ENCODE measurements at places on chromosomes 7 and 10.

DNA sequence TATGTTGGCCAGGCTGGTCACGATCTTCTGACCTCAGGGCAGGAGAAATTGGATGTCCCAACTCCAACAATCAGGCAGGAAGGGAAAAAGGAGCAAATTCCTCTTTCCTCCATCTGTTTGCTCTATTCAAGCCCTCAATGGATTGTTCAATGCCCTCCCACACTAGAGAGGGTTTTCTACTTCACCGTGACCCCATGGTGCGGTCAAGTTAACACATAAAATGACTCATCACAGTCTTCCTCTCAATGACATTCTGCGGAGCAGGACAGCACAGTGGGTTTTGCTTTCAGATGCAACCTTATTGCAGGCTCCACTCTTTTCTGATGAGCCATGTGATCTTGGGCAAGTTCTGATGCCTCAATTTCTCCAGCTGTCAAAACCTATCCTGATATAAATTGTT is 364.9 kb downstream of the ANKRD30A start:
- peak; percentile 80 for DNase-seq

DNA sequence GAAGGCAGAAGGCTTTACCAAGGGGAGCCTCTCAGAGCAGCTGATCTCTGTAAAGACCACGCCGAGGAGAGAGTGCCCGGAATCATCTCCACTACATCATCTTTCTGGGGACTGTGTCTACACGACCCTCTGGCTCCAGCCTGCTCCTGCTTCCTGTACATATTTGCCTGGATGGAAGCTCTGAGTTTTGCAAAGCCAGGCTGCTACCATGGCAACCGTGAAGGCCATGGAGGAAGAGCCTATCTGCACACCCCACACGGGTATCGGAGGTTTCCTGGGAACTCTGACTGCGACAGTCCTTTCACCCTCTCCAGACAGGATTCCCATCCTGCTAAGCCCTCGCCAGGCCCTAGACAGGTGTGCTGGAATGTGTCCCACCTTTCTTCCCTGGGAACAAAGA is 83.4 kb upstream of the TNRC18 start:
- no peak for DNase-seq

GRCh38 chr10:59055045-59055444 is 121.4 kb upstream of the PHYHIPL start:
- no peak for DNase-seq

GRCh38 chr10:30151581-30152389 is 92.4 kb upstream of the JCAD start:
- peak; percentile 94 for DNase-seq

GRCh38 chr7:44148961-44149536 is 7.9 kb upstream of the MYL7 start:
- no peak for DNase-seq

GRCh38 chr10:128083191-128083895 is 42.9 kb downstream of the MKI67 start:
- DNase-seq: no peak

DNA sequence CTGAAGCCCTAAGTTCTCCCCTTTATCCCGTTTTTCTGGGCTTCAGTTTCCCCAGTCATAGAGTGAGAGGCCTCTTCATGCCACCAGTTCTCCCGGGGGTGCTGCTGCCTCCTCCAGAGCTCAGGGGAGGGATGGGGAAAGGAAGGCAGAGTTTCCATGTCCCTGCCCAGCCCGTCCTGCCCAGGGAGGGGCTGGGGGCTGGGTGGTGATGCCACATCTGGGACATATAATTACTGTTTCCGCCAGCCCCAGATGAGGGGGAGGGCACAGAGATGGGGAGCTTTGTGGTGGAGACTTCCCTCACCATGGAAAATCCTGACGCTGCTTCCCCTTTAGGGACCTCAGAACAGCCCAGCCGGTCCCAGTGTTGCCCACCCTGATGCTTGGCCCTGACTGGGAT is 4.1 kb downstream of the AQP1 start:
- no peak for DNase-seq

GRCh38 chr7:110568388-110568787 is 522.5 kb upstream of the LRRN3 start:
- no peak for DNase-seq

- DNase-seq: no peak
Measured at GRCh38 chr10:4623757-4624420, 202.1 kb upstream of the AKR1E2 start.

GRCh38 chr10:24425151-24425550 is 216.2 kb downstream of the KIAA1217 start:
- no peak for DNase-seq

DNA sequence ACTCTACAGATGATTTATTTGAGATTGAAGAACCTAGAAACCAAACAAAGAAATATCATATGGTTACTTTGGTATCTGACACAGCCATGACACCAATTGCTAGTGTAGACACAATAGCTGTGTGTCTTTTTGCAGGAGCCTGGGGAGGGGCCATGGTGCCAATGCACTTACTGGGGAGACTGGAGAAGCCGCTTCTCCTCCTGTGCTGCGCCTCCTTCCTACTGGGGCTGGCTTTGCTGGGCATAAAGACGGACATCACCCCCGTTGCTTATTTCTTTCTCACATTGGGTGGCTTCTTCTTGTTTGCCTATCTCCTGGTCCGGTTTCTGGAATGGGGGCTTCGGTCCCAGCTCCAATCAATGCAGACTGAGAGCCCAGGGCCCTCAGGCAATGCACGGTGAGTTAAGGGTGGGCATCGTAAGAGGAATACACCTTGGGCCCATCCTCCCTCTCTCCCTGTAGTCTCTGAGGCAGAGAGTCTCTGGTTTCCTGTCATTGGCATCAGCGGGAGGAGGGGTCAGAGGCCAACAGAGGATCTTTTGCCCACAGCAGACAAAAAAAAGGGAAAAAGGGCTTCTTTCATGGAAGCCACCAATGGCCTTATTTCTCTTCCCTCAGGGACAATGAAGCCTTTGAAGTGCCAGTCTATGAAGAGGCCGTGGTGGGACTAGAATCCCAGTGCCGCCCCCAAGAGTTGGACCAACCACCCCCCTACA is 1.2 kb downstream of the TMEM139 start:
- no peak for DNase-seq

- peak; percentile 49 for DNase-seq
Measured at GRCh38 chr7:106504645-106505044, 156.3 kb downstream of the CCDC71L start.

DNA sequence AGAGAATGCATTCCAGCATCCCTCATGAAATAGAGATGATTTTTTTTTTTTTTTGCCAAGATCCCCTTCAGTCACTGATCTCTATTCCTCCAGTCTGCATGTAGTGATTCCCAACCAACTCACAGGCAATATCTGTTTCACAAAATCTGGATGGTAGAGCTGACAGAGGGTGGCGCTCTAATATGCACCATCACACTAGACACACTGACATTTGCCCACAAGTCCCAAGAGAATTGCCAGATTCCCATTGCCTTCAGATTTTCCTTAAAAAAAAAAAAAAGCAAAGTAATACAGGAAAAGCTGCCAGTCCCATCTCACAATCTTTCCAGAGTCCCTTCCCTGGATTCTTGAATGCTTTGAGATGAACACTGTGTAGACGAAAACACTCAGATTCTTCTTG is 301.0 kb downstream of the SORCS1 start:
- DNase-seq: no peak

DNA sequence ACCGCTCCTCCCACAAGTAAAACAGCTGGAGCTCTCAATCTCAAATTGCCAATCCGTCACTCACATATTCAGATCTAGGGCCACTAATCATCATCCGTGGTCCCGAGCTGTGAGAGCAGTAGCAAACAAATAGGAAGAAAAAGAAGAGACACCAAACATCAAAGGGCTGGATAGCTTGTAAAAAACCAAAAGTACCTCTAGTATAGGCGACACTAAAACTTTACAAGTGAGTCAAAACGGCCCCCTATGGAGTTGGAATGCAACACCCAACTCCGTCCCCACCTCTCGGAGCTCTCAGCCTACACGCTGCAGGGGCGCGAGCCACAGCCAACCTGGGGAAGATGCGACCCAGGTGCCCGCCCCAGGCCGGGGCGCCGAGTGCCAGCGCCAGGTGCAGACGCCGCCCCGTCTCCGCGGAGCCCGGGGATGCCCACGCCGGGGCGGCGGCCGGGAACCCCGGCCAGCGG is 581 bp downstream of the FAM3C start:
- peak; percentile 62 for DNase-seq

DNA sequence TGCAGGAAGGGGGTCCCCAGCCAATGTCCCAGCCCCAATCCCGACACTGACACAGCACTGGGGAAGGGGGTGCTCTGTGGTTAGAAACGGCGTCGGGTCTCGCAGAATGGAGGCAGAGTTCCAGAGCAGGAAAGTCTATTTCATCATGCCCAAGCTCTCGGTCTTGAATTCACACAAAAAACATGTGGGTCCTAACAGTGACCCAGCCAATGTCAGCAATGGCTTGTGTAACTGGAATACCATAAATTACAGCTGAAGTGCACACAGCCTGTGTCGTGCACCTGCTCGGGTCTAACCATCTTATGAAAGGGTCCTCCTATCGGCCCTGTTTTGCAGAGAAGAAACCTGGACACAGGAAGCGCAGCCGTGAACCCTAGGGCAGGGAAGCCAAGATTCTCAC is 324.1 kb downstream of the ADARB2 start:
- DNase-seq: no peak

DNA sequence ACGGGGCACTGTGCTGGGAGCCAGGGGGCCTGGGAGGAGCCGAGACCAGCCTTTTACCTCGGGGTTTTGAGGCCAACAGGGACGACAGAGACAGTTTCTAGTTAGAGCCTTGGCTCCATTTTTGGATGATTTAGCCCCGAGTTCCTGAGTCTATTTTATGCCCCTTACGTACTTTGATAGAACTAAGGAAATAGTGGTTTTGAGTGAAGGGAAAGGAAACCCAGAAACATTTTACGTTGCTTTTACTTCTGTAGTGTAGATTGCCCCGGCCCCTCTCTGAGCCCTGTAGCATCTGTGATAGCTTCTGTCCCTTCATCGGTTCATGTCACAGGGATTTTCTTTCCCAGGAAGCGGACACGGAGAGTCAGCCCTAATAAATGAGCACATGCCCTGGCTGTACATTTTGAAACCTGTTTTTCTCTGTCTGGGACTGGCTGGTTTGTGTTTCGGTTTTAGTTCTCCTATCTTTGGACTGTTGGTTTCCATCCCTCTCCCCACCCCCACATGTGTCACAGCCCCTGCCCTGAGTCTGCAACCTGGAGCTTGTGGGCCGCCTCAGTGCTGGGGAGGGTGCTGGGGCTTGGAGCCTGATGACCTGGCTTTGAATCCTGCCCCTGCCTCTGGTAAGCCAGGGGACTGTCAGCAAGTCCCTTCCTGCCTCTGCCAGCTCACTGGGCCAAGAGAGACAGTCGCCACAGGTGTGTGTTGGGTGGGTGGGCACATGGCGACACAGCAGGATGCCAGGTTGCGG is 6.9 kb upstream of the ORAI2 start:
- no peak for DNase-seq

DNA sequence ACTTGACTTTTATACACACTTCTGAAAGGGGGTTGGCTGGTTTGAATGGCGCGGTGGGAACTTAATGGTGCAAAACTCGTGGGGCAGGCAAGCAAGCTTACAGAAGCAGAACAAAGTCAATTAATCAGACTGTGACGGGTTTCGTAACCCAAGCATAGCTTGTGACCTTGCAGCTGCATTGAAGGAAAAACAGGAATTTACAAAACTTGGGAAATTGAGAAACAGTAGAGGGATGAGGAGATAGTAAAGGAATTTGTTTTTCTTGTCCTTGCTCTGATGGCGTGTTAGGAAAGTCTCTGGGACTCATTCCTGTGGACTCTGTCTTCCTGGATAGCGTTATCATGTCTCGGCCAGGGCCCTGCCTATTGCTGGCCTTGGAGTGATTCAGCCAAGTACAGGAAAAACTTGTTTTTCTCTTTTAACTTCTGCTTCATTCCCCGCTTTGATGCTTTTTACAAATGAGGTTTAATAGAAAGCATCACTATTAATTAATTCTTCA is 220.0 kb upstream of the KCND2 start:
- peak; percentile 50 for DNase-seq

GRCh38 chr7:73504017-73504416 is 18.1 kb downstream of the BAZ1B start:
- no peak for DNase-seq

- DNase-seq: no peak
Measured at GRCh38 chr10:32171204-32171603, 115.0 kb upstream of the KIF5B start.

- DNase-seq: no peak
Measured at GRCh38 chr10:73862011-73862410, 12.3 kb downstream of the CAMK2G start.

DNA sequence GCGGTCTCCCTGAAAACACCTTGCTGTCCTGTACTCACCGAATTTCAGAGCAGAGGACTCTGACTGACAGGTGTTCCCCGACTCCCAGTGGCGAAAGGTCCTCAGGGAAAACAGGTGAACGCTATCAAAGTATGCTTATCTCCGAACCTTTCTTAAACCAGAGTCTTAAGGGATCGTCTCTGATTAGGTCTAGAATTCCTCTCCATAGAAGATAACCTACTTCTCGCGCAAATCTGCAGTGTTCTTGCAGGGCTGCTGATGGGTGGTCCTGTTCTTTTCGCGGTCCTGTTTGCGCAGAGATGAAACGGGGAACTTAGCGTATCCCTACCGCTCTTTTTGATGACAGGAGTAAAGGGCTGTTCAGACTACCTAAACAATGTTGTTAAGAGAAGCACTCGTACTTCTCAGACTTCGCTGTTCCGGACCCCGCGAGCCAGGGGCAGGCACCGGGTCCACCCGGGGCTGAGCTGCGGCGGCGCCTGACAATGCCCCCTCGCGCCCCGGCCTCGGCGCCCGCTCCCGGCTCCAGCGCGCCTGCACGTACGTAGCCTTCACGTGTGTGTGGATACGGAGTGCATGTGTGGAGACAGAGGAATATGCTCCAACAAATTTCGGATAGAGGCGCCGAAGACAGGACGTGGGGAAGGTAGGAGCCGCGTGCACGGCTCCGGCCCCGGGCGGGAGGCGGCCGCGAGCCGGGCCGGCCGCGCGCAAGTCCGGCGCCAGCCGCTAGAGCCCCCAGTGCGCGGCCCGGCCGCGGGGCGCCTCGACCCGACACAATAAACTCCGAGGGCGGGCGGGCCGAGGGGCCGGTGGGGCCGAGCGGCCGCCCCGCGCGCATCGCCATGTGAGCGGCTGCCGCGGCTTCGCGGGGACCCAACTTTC is 766 bp upstream of the ZMYND11 start:
- DNase-seq: peak; percentile 12

DNA sequence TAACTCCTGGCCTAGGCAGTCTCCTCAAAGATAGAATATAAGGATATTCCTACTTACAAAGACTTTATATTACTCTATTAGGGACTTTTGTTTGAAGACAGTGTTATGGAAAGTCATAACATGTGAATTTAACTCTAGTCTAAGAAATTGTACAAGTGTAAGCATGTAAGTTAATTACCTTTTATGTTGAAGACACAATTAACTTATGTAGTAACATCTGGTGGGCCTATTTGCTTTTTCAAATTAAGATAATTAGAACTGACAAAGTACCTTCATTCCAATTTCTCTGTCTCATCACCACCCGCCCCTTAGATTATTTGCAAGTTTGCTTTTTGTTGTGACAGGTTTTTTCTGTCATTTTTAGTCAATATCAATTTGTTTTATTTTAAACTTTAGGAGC is 126.0 kb upstream of the THSD7A start:
- DNase-seq: no peak
